Bronchial epithelial cell (primary cell): ENCODE measurements at places on chromosomes 5 and 9. TPM values are rescaled to one million over a fixed set of nuclear protein-coding genes. Genes with fewer than 3 reads are reported as not detected.

The LHX3 gene
- not detected in 2 replicates for total RNA-seq

The GPR150 gene
- total RNA-seq = 0.26 TPM in 2 replicates

The THBS4 gene
- total RNA-seq = 0.26 TPM in 2 replicates

The PPWD1 gene
- 21.4 and 24.7 TPM in 2 replicates for total RNA-seq

The FAM174A gene
- 35.3 and 63.4 TPM in 2 replicates for total RNA-seq

The HRCT1 gene
- 0.26 TPM in 1 of 2 replicates, not detected in the other for total RNA-seq

- DNase-seq = no peak
Measured at GRCh38 chr5:135915466-135916001, 19.9 kb upstream of the IL9 start.

GRCh38 chr9:121268851-121269641 lies 1.1 kb downstream of the GSN start:
- peak; percentile 25 for DNase-seq

GRCh38 chr9:127801955-127802575 lies 617 bp upstream of the FPGS start:
- peak; percentile 11 for DNase-seq

GRCh38 chr5:150989695-150990094 lies 30.7 kb upstream of the GPX3 start:
- no peak for DNase-seq

- DNase-seq = no peak
Measured at GRCh38 chr5:17289681-17290539, 72.5 kb downstream of the BASP1 start.

- no peak for DNase-seq
Measured at GRCh38 chr5:157562111-157562581, 13.4 kb downstream of the ADAM19 start.

GRCh38 chr9:21558615-21559401 lies 76.7 kb upstream of the IFNE start:
- peak; percentile 20 for DNase-seq

DNA sequence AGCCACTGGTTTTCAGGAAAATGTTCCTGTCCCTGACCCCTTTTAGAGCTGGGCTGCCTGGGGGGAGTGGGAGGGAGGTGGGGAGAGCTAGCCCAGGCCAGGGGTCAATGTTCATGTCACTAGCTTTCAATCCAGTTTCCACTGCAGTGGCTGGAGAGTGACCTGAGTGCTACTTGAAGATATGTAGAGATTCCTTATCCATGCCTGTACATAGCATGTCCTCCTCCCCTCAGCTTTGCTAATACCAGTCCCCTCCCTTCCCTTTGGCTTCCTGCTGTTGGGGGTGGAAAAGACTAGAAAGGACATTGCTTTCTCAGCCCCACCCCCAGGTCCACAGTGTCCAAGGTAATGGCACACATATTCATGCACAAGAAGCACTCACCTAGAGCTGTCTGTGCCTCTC lies 7.8 kb downstream of the DNAJB5 start:
- no peak for DNase-seq
